ENCODE measurements at places on chromosomes 11 and 22. TPM values are rescaled to one million over a fixed set of nuclear protein-coding genes. Genes with fewer than 3 reads are reported as not detected.

The ISX gene
- not detected for total RNA-seq

The MGAT3 gene
- total RNA-seq = 0.11 TPM

The CPT1B gene
- 74.3 TPM for total RNA-seq

The NPAS4 gene
- 0.09 TPM for total RNA-seq

The KCNE3 gene
- total RNA-seq = not detected

The CATSPER1 gene
- total RNA-seq = 0.78 TPM

The HTATIP2 gene
- total RNA-seq = 62.7 TPM

The ZP1 gene
- not detected for total RNA-seq

The PDGFD gene
- not detected for total RNA-seq

The NLRP14 gene
- 0.39 TPM for total RNA-seq

The CHCHD10 gene
- total RNA-seq = 111 TPM

The OR10G7 gene
- not detected for total RNA-seq

The ATP6V1E1 gene
- total RNA-seq = 113 TPM

The NFAM1 gene
- 0.21 TPM for total RNA-seq

The KCNJ1 gene
- not detected for total RNA-seq

The MTCH2 gene
- 131 TPM for total RNA-seq

All from activated T-helper 2 cell treated with anti-CD3 and anti-CD28 coated beads, Interferon-gamma antibody, Interleukin-2, Interleukin-4, amounts not matched to agents 10 μg/mL and 5 μg/mL and 100 μg/mL, durations not matched to agents 14 hours and 24 hours and 36 hours (primary cell).